ENCODE measurements at places on chromosomes 5 and 9. TPM values are rescaled to one million over a fixed set of nuclear protein-coding genes. Genes with fewer than 3 reads are reported as not detected.

CARTPT gene
- not detected for total RNA-seq

SMIM33 gene
- total RNA-seq: not detected

NCS1 gene
- 42.7 TPM for total RNA-seq

NR6A1 gene
- total RNA-seq: under 0.01 TPM

LRRC19 gene
- not detected for total RNA-seq

PTPRD gene
- total RNA-seq: 7.1 TPM

OR1J2 gene
- total RNA-seq: 0.32 TPM

RAB3C gene
- total RNA-seq: not detected

SLIT3 gene
- 0.64 TPM for total RNA-seq

PCDH1 gene
- 3.5 TPM for total RNA-seq

RASEF gene
- total RNA-seq: 0.97 TPM

HSPB3 gene
- total RNA-seq: 6.1 TPM

ALDH1A1 gene
- 450 TPM for total RNA-seq

CDX1 gene
- under 0.01 TPM for total RNA-seq

ACOT12 gene
- total RNA-seq: not detected

SPINK13 gene
- total RNA-seq: not detected
